Activated naive CD8-positive, alpha-beta T cell treated with anti-CD3 and anti-CD28 coated beads, Interleukin-2, amount 10 ng/mL, durations not matched to agents 7 days and 5 days (primary cell): ENCODE measurements at places on chromosomes 13 and 19.

- DNase-seq = no peak
These were observed 78.4 kb downstream of the GPC6 start for GRCh38 chr13:93304868-93305613.

GRCh38 chr13:32940601-32941000 is 75.6 kb upstream of the KL start:
- peak; percentile 27 for DNase-seq

DNA sequence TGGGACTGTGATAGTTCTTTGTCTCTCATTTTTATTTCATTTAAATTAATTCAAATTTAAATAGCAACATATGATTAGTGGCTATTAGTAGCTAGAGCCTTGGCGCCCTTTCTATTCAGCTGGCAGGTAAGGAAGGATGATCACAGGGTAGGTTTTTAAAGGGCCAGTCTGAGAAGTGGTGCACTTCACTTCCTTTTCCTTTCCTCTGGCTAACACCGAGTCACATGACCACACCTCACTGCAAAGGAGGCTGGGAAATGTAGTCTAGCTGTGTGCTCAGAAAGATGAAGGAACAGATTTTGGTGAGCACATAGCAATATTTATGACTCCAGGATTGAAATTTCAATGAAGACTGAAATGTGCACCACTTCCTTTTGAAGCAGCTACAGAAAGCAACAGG is 128.7 kb downstream of the TSHZ3 start:
- DNase-seq = no peak

GRCh38 chr13:40664350-40665125 is 1.9 kb downstream of the FOXO1 start:
- DNase-seq = peak; percentile 83

DNA sequence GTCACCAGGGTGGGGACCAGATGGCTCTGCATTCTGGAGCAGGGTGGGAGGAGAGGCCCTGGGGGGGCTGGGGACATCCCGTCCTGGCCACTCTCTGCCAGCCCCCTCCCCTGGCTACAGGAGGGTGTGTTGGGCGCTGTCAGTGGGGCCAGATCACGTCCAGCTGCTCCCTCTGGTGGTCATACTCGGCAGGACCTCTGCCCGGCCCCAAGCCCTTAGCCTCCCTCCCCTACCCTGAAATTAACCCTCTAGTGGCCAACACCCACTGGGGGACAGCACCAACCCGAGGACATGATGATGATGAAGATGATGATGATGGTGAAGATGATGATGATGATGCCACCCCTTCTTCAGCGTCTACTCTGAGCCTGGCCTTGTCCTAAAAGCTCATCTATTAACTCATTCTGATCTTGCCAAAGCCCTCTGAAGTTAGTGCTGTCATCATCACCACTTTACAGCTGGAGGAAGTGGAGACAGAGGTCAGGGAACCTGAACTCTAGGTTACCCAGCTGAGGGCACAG is 590 bp upstream of the LGI4 start:
- peak; percentile 77 for DNase-seq

DNA sequence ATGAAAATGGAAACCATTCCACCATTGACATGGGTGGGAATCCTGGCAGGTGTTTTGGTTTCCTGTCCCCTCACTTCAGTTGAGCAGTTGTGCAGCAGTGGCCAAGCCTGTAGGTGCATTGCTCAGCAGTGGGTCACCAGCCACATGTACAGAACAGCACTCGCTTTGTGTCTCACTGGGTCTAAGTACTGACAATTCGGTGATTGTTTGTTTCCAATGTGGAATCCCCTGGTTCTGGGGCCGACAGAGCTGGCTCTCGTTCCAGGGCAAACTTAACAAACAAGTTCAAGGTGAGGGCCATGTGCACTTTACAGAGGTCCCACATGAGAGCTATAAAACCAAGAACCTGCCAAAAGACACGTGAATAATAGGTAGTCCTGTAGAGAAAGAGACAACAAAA is 54.1 kb upstream of the SPATA13 start:
- no peak for DNase-seq

DNA sequence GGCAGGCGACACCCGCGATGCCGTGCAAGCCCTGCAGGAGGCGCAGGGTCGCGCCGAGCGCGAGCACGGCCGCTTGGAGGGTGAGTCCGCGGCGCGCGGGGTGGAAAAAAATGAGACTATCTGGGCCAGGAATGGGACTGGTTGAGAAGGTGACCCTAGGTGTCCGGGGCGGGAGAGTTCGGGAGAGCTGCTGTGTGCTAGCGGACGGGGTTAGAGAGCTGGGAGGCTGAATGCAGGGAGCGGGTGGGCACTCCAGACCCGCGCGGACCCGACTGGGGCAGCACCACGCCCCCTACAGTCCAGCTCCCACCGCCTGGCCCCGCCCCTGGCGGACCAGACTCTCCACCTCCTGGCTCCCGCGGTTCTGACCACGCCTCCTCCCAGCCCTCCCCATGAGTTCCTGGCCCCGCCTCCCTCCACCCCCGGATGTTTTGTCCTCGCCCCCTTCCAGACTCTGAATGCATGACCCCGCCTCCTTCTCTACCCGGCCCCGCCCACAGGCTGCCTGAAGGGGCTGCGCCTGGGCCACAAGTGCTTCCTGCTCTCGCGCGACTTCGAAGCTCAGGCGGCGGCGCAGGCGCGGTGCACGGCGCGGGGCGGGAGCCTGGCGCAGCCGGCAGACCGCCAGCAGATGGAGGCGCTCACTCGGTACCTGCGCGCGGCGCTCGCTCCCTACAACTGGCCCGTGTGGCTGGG is 1.5 kb downstream of the CLEC11A start:
- peak; percentile 98 for DNase-seq
